ENCODE measurements at places on chromosomes 5 and 9.

- no peak for DNase-seq
Measured at GRCh38 chr5:115321309-115321708, 24.9 kb upstream of the CCDC112 start.

- DNase-seq = no peak
Measured at GRCh38 chr9:123556464-123557435, 200.8 kb downstream of the CRB2 start.

- DNase-seq = no peak
Measured at GRCh38 chr5:125659316-125660023, 763.7 kb upstream of the GRAMD2B start.

DNA sequence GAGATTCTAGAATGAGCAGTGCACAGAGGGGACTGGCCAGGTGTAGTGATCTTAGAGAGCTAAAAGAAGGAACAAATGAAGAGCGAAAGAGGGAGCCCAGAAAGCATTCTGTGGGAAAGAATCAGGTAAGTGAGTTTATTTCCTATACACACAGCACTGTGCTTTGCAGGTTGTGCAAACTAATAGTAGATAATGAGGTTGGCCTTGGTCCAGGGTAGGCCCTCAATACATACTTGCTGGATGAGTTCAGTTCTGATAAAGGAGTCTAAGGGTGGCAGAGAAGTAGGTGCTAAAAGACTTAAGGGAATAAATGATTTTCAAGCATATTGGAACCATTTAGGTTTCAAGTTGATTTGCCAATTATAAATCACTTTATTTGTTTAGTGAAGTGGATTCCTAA lies 122.0 kb downstream of the NPR3 start:
- DNase-seq = no peak

GRCh38 chr9:96121136-96121535 lies 180.8 kb downstream of the HSD17B3 start:
- DNase-seq = no peak

GRCh38 chr9:116168231-116168630 lies 14.6 kb downstream of the PAPPA start:
- DNase-seq = no peak

DNA sequence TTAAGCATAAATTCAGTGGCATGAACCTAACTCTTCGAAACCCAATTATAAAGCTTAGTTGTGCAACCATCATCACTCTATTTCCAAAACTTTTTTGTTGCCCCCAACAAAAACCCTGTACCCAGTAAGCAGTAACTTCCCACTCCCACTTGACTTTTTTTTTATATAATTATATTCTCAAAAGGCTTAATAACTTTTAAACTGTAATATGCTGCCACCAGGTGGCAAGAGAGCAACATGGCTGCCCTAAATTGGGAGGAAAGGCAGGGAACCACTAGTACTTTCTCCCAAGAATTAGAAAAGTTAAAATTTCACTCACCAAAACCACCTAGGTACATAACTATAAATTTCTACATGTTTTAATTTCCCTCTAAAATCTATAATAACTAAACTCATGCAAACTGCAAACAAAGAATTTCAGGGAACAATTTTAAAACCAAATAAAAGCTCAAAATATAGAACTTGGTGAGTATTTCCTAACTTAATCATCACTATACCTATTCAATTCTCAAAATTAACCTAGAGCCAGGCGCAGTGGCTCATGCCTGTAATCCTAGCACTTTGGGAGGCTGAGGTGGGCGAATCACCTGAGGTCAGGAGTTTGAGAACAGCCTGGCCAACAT lies 50.2 kb upstream of the RNF38 start:
- peak; percentile 5 for DNase-seq

DNA sequence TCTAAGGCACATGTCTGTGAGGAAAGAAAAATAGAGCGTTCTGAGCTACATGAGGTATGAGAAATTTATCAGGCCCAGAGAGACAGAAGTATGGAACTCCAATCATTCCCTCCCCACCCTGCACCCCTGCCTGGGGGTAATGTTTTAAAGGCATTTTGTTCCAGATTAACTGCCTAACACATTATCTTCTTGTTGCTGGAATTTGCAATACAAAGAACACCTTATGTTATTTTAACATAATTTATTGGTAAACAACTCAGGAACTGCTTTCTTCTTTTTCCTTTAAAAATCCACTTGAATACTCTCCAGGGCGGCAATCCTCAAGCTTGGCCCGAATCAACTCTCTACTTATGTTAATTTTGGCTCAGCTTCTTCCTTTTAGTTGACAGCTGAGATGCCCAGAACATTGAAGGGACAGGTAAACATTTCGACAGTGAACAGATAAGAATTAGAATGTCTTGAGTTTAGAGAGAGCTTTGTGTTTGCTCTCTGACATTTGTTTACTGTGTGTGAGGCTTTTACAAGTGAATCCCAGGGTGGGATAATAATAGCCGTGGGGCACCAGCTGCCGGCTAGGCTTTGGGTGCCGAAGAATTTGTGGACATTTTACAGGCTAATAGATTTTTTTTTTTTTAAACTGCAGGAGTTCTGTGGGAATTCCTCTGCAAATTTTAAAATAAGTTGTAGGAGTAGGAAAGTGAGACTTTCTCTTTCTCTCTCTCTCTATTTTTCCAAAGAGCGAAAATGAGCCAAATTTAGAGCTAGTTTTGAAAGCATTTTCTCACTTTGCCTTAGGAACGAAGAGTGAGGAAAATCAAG lies 96.4 kb upstream of the TAF11L2 start:
- DNase-seq = no peak

- DNase-seq = peak; percentile 27
Measured at GRCh38 chr5:932151-932627, 39.5 kb downstream of the TRIP13 start.

GRCh38 chr9:75871624-75872023 lies 18.8 kb upstream of the PCSK5 start:
- DNase-seq = no peak

GRCh38 chr5:80125962-80126480 lies 90.9 kb downstream of the THBS4 start:
- DNase-seq = no peak

Measured in NCI-H2171 (cell line).